H7 (cell line): ENCODE measurements at places on chromosomes 2 and 18. TPM values are rescaled to one million over a fixed set of nuclear protein-coding genes. Genes with fewer than 3 reads are reported as not detected.

CPLX4 gene
- total RNA-seq, result not detected in 2 replicates

DNA sequence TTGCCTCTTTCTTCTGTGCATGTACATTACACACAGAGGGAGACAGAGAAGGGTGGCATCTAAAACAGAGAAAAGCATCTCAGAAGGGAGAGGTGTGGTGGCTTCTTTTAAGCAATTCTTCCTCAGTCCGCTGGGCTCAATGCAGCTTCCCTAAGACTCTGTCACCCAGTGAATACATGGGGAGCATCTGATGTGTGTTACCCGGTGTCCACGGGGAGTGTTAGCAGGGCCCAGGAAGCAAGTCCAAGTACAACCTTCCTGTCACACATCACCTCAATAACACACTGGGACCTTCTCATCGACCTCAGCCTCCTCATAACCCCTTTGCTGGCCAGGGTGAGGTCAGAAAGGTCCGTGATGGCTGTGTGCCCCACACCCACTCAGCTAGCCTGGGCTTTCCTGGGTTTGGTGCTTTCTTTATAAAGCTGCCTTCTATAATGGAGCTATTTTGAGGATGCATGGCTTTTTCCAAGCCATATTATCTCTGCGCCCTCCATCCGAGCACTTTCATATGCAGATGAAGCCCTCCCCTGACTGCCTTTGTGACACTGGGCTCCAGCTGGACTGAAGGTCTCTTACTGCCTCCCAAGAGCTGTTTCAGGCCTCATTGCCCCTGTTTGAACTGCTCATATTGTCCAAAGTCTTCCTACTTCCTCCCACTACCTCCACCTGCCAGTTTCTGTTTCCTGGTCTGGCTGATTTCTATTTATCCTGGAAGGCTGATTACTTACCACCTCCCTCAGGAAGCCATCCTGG, 21.4 kb downstream of the TNFRSF11A start:
- DNase-seq, result peak; percentile 52

- DNase-seq, result peak; percentile 38
Observed at GRCh38 chr2:230077851-230078547, 9.3 kb upstream of the SLC16A14 start.

DNA sequence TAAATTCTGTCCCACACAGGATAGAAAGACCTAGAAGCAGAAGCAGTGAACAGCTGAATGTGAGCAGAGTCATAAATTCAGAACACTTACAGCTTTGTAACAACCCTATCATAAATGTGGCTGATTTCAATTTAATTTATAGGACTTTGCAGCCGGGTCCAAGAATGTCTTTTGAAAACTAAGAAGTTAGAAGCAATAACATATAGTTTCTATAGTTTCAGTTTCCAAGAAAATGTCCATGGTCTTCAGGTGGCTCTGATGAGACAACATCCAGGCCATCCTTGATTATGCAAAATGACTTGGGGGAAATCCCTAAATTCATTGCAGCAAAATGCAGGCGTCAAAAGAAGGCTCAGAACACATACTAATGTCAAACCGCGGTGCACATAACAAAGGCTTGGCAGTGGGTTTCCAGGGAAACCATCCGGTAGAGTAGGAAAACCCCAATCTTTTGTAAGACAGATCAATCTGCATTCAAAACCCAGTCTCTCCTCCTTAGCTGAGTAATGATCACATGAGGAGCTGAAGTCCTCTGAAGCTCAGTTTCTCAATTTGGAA, 442.2 kb upstream of the ID2 start:
- DNase-seq, result peak; percentile 72

SLC9A2 gene
- 0.03 TPM in 1 of 2 replicates, not detected in the other for total RNA-seq

GRCh38 chr2:70261501-70261900, 3.6 kb downstream of the PCYOX1 start:
- DNase-seq, result no peak

GRCh38 chr18:28412521-28412920, 235.6 kb upstream of the CDH2 start:
- DNase-seq, result no peak

DNA sequence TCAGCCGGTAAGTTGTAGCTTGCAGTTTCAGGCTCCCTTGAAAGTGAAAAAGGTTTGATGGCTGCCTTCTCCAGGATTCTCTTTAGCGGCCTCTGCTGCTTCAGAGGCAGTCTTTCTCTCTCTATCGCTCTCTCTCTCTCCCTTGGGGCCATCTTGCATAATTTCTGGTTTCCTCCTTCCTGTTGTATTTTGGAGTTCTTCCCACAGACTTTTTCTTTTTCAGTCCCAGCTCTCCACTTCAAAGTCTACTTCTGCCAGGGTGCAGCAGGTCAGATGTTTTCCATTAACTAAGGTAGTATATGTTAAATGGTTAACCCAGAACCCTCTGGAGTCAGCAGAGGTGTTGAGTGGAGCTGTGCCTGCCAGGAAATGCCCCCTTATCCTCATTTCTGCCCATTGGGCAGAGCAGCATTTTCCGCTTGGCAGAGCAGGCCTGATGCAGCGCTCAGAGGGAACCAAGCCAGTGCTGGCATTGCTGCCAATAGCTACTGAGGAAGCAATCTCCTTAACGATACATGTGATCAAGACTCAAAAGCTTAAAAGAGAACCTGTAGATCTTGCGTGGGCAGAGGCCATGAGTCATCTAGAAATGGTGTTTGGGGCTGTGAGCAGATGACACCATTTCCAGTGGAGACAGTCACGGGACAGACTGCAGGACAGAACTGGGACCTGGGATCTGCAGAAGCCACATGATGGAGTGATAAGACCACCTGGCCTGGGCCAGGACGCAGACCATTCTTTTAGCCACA, 20.8 kb downstream of the DBI start:
- no peak for DNase-seq

GRCh38 chr2:158786897-158787296, 8.2 kb upstream of the DAPL1 start:
- no peak for DNase-seq

DNA sequence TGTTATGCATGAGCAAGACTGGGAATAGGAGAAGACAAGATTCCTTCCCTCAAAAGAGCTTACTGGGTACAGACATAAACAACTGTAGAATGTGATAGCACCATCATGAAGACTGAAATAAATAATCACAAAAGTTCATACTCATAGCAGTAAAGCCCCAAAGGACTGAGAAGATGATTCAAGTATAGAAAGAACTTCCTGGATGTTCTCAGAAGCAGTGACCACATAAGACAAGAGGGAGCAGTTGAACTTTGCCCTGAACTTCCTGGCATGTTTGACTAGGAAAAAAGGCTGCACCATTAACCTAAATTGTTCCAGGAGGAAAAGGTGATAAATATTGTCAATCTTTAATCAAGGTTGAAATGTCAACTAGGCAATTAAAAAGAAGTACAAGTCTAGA, 57.8 kb upstream of the CCDC141 start:
- DNase-seq, result no peak

STPG4 gene
- total RNA-seq, result not detected in 2 replicates

GRCh38 chr18:22185273-22185672, 15.9 kb downstream of the GATA6 start:
- peak; percentile 54 for DNase-seq

DNA sequence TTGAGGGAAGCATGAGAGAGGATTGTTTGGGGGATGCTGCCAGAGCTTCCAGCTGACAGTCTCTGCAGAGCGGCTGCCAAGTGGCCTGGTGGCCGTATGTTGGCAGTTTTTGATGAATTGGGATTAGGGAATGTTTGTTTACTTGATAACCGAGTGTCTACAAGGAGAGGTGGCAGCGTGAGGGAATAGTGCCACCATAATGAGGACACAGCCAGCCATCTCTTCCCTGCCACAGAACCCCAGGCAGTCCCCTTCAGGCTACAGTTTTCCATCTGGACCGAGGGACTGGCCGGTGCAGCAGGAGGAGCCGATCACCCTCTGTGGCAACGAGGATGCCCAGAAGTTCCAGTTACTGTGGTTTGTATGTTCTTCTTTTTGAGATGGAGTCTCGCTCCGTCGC, 55.2 kb downstream of the TRAPPC12 start:
- DNase-seq, result no peak
